Right kidney (tissue), 9 donors: ENCODE measurements at places on chromosomes 5 and 9.

DNA sequence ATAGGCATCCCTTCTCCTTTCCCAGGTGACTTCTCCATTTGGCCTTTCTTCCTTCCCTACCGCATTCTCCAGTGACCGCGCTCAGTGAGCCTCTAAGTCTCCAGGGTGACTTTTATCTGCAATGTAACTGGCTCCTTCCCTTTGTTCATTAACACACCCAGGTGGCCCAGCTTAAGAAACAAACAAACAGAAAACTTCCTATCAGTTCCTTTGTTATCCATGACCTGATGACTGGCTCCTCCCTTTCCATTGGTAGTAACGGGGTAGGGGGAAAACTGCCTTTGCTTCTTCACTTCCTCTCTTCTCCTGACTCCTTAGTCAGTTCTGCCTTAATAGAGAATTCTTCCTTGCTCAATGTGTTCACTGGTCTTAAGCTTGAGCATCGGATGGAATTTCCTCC lies 7.0 kb upstream of the SH3GL2 start:
- DNase-seq = no peak

DNA sequence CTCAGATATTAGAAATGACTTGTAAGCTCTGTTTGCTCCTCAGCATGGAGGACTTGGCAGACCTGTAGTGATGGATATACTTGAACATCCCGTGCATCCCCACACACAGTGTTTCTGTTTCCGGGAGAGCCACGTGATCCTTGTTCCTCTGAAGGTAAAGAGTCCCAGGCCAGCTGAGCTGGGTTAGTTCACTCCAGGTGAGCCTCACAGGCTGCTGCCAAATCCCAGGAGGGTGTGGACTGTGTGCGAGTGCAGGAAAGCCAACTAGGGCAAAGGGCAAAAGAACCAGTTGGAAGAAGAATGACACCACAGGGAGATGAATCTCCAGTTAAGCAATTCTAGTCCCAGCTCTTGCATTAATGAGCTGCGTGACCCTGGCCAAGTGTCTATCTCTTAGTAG lies 10.4 kb upstream of the TOMM5 start:
- DNase-seq = no peak

GRCh38 chr5:56369361-56369811 lies 136.3 kb upstream of the ANKRD55 start:
- no peak for DNase-seq

- no peak for DNase-seq
These were observed 38.2 kb downstream of the COL5A1 start for GRCh38 chr9:134679616-134680392.

- DNase-seq = no peak
These were observed 170.1 kb upstream of the PITX1 start for GRCh38 chr5:135204151-135204600.

GRCh38 chr9:70131296-70131695 lies 87.6 kb downstream of the MAMDC2 start:
- no peak for DNase-seq

DNA sequence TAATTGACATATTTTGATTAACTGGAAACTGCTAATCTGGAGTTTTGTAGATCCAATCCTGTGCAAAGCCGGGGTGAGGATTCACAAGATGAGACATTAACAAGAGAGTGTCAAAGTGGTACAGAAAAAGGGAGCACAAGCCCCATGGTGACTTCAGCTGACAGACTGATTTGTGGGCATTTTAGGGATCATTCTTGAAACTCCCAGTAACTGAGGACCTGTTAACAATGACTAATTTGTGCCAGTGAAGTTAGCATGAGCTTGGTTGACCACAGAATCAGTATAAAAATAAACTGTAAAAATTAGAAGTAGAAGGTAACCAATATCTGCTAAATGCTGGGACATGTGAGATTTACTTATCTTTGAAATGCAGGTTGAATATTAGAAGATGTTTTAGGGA lies 1578.3 kb downstream of the EFNA5 start:
- DNase-seq = no peak

GRCh38 chr9:25936031-25936430 lies 257.8 kb upstream of the TUSC1 start:
- DNase-seq = no peak

DNA sequence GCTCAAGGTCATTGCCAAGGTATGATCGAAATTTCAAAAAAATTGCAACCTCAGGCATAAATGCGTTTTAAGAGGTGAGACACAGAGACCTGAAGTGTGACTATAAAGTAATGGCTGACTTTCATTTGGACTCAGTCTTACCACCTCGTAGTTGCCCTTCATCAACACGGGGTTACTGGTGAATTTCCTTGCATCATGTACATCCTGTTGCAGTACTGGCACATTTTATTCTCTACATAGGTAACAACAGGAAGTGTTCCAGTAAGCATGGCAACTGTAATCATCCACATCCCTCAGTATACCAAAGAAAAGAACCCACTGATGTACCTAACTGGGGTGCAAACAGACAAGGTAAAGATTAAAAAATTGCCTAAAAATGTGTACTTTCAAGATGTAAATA lies 29.3 kb downstream of the MOCS2 start:
- DNase-seq = no peak

- no peak for DNase-seq
These were observed 40.6 kb downstream of the SGCD start for GRCh38 chr5:156367597-156367996.

GRCh38 chr5:68336200-68336599 lies 120.6 kb downstream of the PIK3R1 start:
- DNase-seq = no peak

GRCh38 chr5:168041583-168041982 lies 249.9 kb upstream of the WWC1 start:
- DNase-seq = no peak

- DNase-seq = no peak
These were observed at the start of gene CD180 for GRCh38 chr5:67196537-67197059. Gene CD180 (minus strand): TSS chr5:67196799. CDS start chr5:67196641, 158 bp downstream.

GRCh38 chr9:106449336-106449927 lies 413.5 kb upstream of the ZNF462 start:
- DNase-seq = no peak

DNA sequence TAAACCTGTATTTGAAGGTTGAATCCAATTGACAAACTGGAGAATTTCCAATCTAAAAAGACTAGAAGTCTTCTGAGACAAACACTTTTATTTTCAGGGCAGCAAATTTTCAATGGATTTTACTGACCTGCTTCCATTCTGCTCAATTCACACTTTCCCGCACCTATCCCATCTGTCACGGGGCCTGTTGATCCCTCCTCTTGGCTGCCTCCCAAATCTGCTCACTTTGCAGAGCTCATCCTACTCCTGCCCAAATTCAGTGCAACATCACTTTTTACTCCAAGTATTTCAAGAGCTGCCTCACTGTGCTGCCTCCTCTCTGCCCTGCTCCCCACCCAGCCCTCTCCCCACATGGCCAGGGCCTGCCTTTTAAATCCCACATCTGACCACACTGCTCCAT lies 35.1 kb downstream of the GOLM1 start:
- no peak for DNase-seq

DNA sequence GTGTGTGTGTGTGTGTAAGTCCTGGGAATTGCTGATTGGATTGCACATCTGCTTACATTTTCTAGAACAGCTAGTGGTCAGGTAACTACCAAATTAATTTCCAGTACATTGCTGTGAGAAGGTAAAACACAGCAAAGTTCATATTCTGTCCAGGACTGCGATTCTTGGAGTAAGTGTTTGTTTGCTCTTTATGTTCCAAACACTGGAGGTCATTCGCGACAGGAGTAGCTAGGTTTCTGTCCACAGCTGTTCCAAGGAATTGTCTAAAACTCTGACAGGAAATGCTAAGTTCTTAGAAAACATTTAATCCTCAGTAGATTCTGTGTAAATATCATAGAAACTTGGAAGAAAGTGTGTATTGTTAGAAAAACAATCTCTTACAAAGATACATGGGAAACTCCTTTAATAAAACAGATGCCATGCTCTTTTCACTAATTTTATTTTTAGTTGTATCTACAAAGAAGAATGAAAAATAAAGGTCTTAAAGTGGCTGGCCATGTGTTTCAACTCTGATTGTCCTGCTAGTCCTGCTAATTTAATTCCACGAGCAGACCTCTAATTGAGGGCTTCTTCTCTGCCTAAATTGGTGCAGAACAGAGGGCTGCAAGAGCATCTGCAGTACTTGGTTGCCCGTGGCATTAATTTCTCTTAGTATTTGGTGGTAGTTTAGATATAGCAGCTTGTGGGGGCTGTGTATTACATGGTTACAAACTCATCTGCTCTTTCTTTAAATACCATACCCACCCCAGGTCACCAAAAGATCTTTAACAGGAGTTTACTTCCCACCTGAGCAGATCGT lies 464.5 kb downstream of the RASEF start:
- DNase-seq = peak; percentile 43

- no peak for DNase-seq
These were observed 313.5 kb upstream of the PDE4D start for GRCh38 chr5:60207040-60207439.

GRCh38 chr5:132679717-132680380 lies 6.1 kb downstream of the IL4 start:
- no peak for DNase-seq

GRCh38 chr5:34530637-34531036 lies 125.5 kb upstream of the RAI14 start:
- DNase-seq = no peak

- no peak for DNase-seq
These were observed 218.7 kb upstream of the S1PR3 start for GRCh38 chr9:88772575-88772974.

GRCh38 chr9:76571288-76571687 lies 112.3 kb downstream of the GCNT1 start:
- no peak for DNase-seq

GRCh38 chr5:139660923-139661814 lies 13.0 kb downstream of the CXXC5 start:
- peak; percentile 70 for DNase-seq
